ENCODE measurements at places on chromosomes 7 and 10. TPM values are rescaled to one million over a fixed set of nuclear protein-coding genes. Genes with fewer than 3 reads are reported as not detected.
A peak's percentile ranks its signal among the peaks of the same experiment; 100 is the strongest.

- H3K4me3 ChIP-seq: no peak overlapping the region
- H3K36me3 ChIP-seq: no peaks in the 10 kb centered on the region
- no peaks in the 10 kb centered on the region for H3K4me1 ChIP-seq
- peaks cover 6% of the 10 kb centered on the region for H3K27me3 ChIP-seq
These were observed 44.0 kb downstream of the VWA2 start for GRCh38 chr10:114283091-114283490.

Gene SLF2
- 19.6 TPM for total RNA-seq

- H3K27ac ChIP-seq: no peak overlapping the region
- no peaks in the 10 kb centered on the region for H3K4me1 ChIP-seq
- H3K36me3 ChIP-seq: peaks cover 3% of the 10 kb centered on the region
- H3K4me3 ChIP-seq: no peak overlapping the region
- H3K27me3 ChIP-seq: no peaks in the 10 kb centered on the region
These were observed 143.8 kb downstream of the RSU1 start for GRCh38 chr10:16673443-16673842.

DNA sequence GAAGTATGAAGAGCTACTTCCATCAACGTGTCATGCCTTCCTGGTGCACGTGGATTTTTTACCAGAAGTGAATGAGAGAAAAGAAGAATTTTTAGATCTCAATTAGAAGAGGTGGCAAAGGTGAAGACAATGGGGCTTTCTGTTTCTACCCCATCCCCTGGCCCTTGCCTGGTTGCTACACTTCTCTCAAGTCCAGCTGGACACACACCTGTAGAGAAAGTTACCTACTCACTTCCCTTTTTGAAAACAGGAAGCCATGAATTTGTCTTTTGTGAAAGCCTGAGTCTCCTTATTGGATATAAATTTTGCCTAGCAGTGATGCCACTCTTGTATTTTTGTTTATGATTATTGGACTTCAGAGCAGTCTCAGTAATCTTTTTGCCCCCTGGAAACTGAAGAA is 142.9 kb upstream of the AKR1E2 start:
- peaks cover 30% of the 10 kb centered on the region for H3K4me1 ChIP-seq
- H3K27me3 ChIP-seq: no peaks in the 10 kb centered on the region
- no peaks in the 10 kb centered on the region for H3K36me3 ChIP-seq
- no peak overlapping the region for H3K27ac ChIP-seq
- no peak for DNase-seq

DNA sequence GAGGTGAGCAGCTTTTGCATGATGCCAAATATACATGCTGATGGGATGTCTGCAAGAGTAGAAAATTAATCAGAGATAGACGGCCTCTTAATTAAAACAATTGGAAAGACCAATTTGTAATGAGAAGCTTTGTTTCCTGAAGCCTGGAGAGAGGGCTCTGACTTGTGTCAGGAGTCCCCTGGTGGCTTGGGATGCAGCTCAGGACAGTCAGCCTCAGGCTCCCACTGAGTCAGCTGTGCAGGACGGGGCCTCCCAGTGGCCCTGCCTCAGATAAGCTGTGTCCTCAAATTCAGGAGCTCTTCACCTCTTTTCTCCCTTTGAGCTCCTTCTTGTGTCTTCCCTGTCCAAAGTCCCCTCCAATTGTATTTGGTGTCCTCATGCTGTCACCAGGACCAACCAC is 438.9 kb upstream of the PODXL start:
- H3K27me3 ChIP-seq: peaks cover 5% of the 10 kb centered on the region
- no peak overlapping the region for H3K27ac ChIP-seq
- H3K4me3 ChIP-seq: no peak overlapping the region
- H3K36me3 ChIP-seq: no peaks in the 10 kb centered on the region
- no peaks in the 10 kb centered on the region for H3K4me1 ChIP-seq

Gene PTPRZ1
- total RNA-seq: 1.6 TPM

GRCh38 chr7:157585113-157585861 is 248.5 kb downstream of the DNAJB6 start:
- no peak for DNase-seq
- H3K27me3 ChIP-seq: no peaks in the 10 kb centered on the region
- no peak overlapping the region for H3K4me3 ChIP-seq
- H3K27ac ChIP-seq: no peak overlapping the region
- no peaks in the 10 kb centered on the region for H3K36me3 ChIP-seq

Gene DPP6
- 0.48 TPM for total RNA-seq

Gene CALML3
- not detected for total RNA-seq

DNA sequence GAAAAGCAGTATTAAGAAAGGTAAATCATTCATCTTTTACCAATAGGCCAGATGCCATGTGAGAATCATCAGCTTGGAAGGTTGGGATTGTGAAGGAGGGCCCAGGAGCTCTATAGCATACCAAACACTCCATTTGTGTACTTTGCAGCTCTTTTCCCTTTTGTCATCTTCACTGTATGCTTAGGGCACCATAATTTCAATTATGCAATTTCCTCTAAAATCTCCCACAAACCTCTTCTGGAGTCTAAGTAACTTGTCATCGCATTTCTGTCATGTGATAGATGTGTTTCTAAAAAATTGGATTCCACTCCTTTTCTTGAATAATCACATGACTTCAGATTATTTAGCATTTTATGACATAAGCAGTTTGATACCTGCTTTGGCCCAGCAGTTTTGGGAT is 17.9 kb downstream of the RPP30 start:
- H3K36me3 ChIP-seq: peaks cover 20% of the 10 kb centered on the region
- peaks cover 2% of the 10 kb centered on the region for H3K4me1 ChIP-seq
- DNase-seq: no peak
- no peak overlapping the region for H3K4me3 ChIP-seq
- no peak overlapping the region for H3K27ac ChIP-seq

GRCh38 chr10:132448248-132448731 is 51.3 kb downstream of the PWWP2B start:
- H3K36me3 ChIP-seq: no peaks in the 10 kb centered on the region
- no peak overlapping the region for H3K4me3 ChIP-seq
- H3K4me1 ChIP-seq: peaks cover 17% of the 10 kb centered on the region
- peak overlapping the region; percentile 76 for H3K27ac ChIP-seq
- no peak for DNase-seq

Gene AOAH
- total RNA-seq: not detected

Gene MMRN2
- total RNA-seq: 0.27 TPM

Gene SPDYE6
- not detected for total RNA-seq

GRCh38 chr10:89651916-89652573 is 7.0 kb upstream of the PANK1 start:
- H3K27me3 ChIP-seq: no peaks in the 10 kb centered on the region
- H3K4me3 ChIP-seq: no peak overlapping the region
- H3K4me1 ChIP-seq: peaks cover 12% of the 10 kb centered on the region
- H3K27ac ChIP-seq: no peak overlapping the region

DNA sequence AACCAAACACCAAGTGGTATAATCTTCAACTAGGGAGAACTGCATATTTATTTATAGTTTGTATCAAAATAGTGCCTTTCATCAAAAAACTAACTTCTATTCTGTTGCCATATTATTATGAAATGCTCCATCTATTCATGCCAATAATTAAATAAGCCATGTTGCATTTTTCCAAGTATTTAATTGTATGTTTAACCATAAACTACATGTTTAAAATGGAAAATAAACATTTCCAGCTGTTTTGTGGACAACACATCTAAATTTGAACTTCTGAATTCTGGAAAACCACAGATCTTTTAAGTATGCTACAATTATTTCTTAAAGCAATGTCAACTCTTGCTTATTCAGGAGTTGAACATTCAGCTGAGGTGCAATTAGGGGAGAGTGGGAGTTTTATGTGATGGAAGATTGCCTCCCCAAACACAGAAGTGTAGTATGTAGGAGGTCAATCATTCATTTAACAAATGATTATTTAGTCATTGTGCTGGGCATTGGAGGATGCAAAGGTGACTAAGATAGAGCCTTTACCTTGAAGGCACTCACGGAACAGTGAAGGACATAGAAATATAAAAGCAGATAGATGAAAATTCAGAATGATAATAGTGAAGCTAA is 80.7 kb upstream of the PPP1R3C start:
- no peaks in the 10 kb centered on the region for H3K36me3 ChIP-seq
- no peaks in the 10 kb centered on the region for H3K27me3 ChIP-seq
- no peak for DNase-seq

All from astrocyte (in vitro differentiated cells and primary cell).